ENCODE measurements at places on chromosomes 1 and 21.

GRCh38 chr1:3071565-3072390 is 2.8 kb downstream of the PRDM16 start:
- DNase-seq, result no peak

GRCh38 chr21:22900490-22900889 is 1902.3 kb downstream of the NCAM2 start:
- DNase-seq, result peak; percentile 24

DNA sequence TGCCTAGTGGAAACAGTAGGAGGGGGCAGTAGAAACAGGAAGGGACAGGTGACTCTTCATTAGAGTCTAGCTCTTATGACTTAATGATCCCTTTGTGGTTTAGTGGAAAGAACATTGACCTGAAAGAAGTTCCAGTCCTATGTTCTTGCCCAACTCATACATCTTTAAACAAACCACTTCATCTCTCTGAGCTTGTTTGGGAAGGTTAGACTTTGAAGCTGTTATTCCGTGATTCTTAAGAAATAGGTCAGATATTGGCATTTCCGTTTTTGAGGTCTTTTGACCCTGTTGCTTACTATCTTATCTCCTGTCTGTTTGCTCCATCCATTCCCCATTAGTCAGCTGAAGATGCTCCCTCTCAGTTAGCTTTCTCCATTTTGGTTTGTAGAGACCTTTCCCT is 38.5 kb downstream of the MTR start:
- no peak for DNase-seq

GRCh38 chr1:33043267-33044092 is 6.8 kb upstream of the AK2 start:
- no peak for DNase-seq

Measured in A673 (cell line).